ENCODE measurements at places on chromosomes 5 and 9. TPM values are rescaled to one million over a fixed set of nuclear protein-coding genes. Genes with fewer than 3 reads are reported as not detected.

DBH gene
- total RNA-seq, result not detected

GRCh38 chr9:136931611-136932130, 12.9 kb downstream of the FBXW5 start:
- DNase-seq, result no peak

DNA sequence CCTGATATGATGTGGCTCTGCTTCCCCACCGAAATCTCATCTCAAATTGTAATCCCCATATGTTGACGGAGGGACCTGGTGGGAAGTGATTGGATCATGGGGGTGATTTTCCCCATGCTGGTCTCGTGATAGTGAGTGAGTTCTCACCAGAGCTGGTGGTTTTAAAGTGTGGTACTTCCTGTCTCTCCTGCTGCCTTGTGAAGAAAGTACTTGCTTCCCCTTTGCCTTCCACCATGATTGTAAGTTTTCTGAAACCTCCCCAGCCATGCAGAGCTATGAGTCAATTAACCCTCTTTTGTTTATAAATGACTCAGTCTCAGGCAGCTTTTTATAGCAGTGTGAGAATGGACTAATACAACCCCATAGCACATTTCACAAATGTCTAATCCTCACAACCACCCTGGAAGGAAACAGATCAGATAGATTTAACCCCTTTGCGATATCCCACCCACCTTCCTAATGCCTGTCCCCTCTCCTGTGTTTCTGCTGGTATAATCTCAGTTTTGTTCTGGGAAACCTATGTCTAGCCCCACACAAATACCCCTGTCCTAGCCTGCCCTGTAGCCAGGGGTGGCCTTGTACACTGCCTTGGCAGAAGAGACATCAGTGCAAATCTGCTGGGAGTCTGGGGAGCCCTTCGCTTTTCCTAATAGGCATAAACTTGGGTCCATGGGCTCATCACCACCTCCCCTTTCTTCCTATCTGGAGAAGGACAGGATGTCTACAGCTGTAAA, 157.0 kb upstream of the RAI14 start:
- DNase-seq, result no peak

ASS1 gene
- total RNA-seq, result 72.0 TPM

DNA sequence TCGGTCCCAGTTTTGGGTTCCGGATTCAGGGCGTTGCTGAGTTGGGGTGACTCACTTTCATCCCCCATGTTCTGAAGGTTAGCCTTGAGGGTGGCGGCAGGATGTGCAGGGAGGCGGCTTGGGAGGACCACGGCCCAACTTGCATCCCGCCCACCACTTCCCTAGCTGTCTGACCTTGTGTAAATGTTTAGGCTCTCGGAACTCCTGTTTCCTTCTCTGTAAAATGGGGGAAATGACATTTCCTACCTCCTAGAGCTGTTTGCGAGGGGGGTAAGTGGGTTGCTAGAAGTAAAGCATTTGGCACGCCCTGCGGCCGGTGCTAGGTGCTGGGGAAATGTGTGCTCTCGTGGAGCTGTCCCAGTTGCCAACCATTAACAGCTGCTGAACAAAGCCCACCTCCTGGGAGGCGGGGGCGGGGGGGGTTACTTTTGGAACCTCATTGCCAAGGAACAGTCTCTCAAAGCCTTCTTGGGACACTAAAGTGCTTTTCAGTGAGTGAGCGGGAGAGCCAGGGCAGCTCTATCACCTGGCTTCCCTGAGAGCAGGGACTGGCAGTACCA, 27.5 kb downstream of the PTGES2 start:
- no peak for DNase-seq

DNA sequence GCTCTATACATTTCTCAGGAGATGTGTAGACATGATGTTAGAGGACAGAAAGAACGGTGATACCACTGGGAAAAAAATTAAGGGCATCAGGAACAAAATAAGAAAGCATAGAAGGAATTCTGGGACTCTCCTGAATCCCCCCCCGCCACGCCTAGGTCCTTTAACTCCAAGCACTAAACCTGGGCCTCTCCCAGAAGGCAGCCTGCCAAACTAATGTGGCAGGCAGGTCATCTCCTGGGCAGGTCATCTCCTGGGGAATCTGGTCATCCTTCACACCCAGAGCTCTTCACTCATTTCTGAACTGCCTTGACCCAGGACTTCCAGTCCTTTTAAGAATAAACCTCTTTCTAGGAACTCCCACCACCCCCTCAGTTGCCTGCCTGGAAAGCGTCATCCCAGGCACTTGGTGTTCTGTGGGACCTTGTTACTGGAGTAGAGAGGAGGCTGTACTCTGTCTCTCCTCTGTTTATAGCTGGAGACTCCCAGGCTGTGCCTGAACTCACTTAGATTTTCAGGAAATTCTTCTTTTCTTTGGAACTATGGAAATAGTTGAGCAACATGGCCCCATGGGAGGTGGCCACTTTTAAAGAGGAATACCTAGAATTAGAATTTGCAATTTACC, 24.1 kb downstream of the PSAT1 start:
- no peak for DNase-seq

CDH18 gene
- total RNA-seq, result not detected

GRCh38 chr5:83503662-83504061, 32.1 kb downstream of the VCAN start:
- DNase-seq, result no peak

DNA sequence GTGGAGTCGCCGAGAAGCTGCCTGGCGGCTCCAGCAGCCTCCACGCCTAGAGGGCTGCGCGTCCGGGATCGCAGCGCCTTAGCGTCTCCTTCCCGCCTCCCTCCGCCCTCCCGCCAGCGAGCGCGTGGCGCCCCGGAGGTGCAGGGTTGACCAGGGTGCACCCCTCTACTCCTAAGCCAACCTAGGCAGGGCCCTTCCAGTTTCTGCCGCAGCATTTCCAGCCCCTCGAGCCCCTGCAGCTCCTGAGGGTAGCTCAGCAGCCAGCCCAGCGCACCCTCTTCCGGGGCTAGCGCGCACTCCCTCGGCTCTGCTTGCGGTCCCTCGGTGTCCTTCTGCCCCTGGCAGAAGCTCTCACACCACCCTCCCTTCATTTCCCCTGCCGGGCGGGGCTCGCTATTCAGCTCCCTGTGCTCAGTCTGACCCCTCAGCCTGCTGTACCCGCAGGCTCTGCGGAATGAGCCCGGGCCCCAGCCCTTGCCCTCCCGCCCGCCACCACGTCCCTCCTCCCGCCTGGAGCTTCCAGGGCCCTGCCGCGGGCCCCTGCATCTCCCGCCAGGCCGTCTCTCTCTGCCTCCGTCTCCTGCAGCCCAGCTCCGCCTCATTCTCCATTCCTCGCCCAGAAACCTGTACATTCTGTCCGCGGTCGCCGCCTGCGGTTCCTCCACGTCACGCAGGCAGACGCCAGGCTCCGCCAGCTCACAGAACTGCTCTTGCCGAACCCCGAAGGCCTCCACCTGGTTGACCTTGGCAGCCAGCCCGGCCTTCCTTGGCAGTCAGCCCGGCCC, 61.8 kb downstream of the SPATA31C2 start:
- peak; percentile 86 for DNase-seq

GARIN3 gene
- not detected for total RNA-seq

GRCh38 chr9:70415041-70415440, 584 bp upstream of the KLF9 start:
- DNase-seq, result no peak

PCDHA12 gene
- total RNA-seq, result 0.38 TPM

DNA sequence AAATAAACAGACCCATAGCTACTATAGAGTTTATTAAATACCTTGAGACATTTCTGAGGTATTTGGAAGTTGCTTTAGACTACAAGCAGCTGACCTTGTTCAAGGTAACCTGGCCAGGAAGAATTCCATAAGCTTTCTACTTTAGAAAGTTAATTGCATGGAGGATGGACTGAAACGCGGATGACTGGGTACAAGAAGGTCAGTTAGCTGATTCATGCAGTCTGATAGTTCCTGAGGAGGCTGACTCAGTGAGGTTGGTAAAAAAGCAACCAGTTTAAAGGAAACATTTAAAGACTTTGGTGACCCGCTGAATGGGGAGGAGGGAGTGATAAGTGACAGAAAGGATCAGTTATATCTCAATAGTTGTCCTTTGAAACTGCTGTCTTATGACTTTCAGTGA, 670.1 kb upstream of the CDH9 start:
- DNase-seq, result no peak
